ENCODE measurements at places on chromosomes 7 and 10.

DNA sequence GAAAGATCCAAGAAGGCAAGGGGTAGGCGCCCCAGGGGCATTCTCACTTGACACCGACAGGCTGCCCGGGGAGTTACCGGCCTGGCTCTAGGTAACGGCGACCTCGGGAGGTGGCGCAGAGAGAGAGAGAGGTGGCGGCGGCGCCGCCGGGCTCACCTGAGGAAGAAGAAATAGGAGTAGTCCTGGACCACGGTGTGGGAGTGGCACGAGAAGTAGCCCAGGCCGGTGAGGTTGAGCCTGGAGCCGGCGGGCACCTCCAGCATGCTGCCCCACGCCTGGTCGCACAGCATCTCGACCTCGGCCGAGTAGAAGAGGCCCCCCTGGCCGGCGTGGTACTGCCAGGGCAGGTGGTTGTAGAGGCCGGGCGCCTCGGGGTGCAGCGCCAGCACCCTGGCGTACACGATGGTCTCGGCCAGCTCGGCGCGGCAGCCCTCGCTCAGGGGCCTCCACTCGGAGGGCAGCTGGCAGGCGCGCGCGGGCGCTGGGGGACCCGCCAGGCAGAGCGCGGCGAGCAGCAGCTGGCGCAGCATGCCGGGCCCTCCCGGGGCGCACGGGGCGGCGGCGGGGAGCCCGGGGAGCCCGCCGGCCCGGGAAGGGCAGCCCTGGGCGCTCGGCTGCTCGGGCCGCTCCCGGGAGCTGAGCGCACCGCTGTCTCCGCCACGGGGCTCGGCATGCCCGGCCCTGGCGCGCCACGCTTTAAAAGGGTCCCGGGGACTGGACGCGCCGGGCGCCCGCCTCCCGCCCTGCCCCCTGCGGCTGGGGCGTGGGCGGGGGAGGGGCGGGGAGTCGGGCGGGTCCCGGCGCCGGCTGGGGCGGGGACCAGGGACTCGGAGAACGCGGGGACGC is at the start of gene CCDC3:
Gene CCDC3, minus strand, starts transcription at position 673 of the 846 bp plus-strand sequence. Its CDS starts 143 bp downstream, at position 530.
- no peak for DNase-seq

- DNase-seq, result no peak
Observed at GRCh38 chr10:51162002-51162401, 87.7 kb downstream of the PRKG1 start.

GRCh38 chr7:78179211-78179610 is 380.6 kb downstream of the PHTF2 start:
- no peak for DNase-seq

DNA sequence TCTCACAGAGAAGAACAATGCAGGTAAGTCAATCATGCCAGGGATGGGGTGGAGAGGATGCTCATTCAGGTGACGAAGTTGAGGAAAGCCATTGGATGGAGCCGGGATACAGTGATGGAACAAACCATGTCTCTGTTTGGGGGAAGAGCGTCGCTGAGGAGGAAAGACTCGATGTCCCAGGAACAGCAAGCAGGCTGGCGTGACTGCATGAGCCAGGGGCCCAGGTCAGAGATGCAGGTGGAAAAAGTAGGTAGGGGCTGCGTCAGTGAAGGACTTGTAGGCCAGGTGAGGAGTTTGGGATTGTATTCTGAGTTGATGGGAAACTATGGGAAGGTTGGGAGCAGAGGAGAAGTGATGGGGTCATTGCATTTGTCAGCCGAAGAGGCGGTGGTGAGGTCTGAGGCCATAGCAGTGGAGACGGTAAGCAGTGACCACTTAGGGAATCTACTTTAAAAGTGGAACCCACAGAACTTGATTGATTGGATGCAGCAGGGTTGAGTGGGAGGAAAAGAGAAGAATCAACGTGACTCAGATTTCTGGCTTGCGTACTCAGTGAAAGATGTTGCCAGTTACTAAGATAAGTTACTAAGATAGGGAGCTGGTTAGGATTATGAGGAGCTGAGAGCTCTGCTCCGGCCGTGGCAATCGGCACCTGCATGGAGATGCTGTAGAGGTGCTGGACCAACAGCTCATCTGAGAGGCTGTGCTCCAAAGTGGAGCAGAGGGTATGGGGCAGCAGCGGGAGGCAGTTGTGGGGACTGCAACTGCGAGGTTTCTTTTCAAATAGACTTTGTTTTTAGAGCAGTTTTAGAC is 12.5 kb upstream of the IL2RA start:
- no peak for DNase-seq

DNA sequence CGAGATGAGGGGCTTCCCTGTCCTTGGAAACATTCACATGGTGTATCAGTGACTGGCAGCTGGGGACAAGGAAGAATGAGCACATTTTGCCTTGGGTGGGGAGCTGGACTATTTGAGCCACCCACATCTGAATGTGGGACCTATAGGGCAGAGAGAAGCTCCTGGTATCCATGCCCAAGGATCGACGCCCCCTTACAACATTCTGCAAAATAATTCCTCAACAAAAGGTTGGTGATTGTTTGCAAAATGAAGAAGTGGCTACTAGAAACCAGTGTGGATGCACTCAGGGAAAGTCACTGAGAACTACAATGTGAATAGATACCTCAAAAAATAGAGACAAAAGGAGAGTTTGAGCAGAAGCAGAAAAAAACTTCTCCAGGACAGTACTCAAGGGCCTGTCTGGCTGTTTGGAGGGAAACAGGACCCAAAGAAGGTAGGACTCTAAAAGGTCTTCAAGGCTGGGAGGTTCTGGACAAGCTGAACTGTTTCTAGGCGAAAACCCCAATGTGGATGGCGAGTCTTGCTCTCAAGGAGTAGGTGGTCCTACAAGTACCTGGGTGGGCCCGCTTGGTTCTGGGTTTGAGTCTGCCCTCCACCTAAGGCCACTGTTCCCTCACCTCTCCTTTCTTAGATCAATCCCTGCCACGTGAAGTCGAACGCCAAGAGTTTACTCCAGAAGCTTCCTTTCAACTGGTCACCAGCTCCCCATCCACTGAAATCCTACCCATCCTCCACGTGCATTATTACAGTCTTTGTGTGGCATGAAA is 125.0 kb upstream of the ZNF746 start:
- DNase-seq, result no peak

DNA sequence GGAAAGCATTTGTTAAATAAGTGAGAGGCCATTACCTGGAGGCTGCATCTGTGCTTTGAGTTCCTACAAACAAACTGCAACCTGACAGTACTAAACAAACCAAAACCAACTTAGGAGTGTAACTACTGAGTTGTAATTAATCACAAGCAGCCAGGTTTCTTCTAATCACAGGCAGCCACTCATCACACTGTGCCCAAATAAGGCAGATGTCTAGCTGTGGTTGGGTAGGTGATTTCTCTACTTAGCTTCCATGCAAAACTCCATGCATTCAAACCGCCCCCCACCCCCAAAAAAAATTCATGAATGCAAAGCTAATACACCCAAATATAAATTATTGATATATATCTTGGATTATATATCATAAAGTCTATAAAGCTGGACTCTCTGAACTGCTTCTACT is 461.1 kb downstream of the ARL4A start:
- no peak for DNase-seq

- DNase-seq, result no peak
Observed at GRCh38 chr7:91034459-91035368, 229.5 kb upstream of the FZD1 start.

- no peak for DNase-seq
Observed at GRCh38 chr7:121608785-121609184, 212.7 kb upstream of the FAM3C start.

GRCh38 chr10:15460661-15461060 is 89.6 kb upstream of the FAM171A1 start:
- no peak for DNase-seq

GRCh38 chr7:126529254-126529653 is 723.5 kb downstream of the GRM8 start:
- DNase-seq, result no peak

GRCh38 chr10:78900715-78901430 is 167.9 kb upstream of the ZMIZ1 start:
- DNase-seq, result no peak

DNA sequence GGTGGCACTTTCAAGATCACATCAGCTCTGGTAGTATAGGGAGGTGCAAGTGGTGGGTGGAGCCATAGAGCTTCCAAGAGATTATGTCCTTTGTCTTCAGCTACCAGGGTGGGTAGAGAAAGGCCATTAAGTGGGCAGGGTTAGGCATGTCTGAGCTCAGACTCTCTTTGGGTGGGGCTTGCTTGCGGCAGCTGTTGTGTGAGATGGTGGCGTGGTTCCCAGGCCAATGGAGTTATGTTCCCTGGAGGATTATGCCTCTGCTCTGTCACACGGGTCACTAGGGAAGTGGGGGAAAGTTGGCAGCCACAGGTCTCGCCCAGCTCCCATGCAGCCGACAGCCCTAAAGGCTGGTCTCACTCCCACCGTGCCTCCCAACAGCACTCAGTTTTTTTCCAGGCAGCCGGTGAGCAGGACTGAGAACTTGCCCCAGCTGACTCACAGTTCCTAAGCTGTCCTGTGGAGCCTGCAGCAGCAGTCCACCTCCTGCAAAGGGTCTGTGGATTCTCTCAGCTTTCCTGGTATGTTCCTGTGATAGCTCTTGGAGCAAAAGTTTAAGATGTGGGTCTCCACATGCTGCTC is 459.0 kb downstream of the SH2D4B start:
- no peak for DNase-seq

GRCh38 chr7:3730276-3730675 is 429.2 kb downstream of the SDK1 start:
- no peak for DNase-seq

All from stimulated activated CD4-positive, alpha-beta T cell treated with anti-CD3 and anti-CD28 coated beads, Interleukin-15, amount 100 ng/mL, for 1 hour (primary cell).